ENCODE measurements at places on chromosomes 6 and 20.

DNA sequence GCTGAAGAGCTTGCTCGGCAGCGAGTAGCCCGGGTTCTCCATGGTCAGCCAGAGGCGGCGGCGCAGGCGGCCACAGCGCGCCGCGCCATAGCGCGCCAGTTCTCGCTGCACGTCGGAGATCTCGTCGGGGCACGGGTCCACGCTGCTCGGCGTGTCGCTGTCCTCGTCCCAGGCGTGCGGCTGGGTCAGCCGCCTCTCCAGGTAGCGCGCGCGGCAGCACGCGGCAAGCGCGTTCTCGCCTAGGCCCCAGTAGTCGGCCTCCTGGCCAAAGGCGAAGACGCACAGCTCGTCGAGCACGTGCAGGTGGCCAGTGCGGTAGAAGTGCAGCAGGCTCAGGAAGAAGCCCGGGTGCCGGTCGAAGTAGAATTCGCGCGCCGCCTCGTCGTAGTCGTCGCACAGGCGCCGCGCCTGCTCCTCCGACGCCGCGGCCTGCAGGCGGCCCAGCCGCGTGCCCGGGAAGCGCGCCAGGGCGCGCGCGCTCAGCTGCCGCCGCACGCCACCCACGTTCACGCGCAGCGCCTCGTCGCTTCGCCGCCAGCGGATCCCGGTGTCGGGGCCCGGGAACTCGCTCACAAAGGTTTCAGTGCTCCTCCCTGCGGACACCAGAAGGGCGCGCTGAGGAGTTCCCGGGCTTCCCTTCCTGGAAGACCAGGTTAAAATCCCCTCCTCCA, 2.7 kb downstream of the KCNS1 start:
- no peak for DNase-seq

GRCh38 chr6:133705731-133706130, 183.2 kb upstream of the TCF21 start:
- no peak for DNase-seq

- no peak for DNase-seq
Observed at GRCh38 chr6:18166312-18167036, 11.3 kb downstream of the KDM1B start.

GRCh38 chr20:57672164-57672563, 37.7 kb downstream of the PMEPA1 start:
- DNase-seq, result no peak

- peak; percentile 57 for DNase-seq
Observed at GRCh38 chr6:67131827-67132226, 1424.8 kb upstream of the EYS start.

GRCh38 chr20:63027922-63028389, 21.2 kb upstream of the BHLHE23 start:
- DNase-seq, result no peak

DNA sequence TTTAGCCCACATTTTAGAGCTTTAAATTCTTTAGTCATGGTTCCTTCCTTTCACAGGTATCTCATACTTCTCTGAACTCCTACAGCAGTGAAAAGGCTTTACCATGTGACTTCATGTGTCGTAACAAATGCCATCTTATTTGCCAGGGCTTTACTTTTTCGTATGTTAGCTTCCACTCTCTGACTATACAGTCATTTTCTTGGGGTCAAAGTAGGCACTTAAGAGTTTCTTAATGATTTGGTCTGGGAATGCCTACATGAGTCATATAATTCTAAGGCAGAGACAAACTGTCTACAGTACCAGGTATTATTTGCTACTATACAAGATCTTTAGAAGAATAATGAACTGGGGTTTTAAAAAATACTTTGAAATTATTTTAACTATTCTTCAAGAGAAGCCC, 15.0 kb downstream of the RAB23 start:
- DNase-seq, result no peak

DNA sequence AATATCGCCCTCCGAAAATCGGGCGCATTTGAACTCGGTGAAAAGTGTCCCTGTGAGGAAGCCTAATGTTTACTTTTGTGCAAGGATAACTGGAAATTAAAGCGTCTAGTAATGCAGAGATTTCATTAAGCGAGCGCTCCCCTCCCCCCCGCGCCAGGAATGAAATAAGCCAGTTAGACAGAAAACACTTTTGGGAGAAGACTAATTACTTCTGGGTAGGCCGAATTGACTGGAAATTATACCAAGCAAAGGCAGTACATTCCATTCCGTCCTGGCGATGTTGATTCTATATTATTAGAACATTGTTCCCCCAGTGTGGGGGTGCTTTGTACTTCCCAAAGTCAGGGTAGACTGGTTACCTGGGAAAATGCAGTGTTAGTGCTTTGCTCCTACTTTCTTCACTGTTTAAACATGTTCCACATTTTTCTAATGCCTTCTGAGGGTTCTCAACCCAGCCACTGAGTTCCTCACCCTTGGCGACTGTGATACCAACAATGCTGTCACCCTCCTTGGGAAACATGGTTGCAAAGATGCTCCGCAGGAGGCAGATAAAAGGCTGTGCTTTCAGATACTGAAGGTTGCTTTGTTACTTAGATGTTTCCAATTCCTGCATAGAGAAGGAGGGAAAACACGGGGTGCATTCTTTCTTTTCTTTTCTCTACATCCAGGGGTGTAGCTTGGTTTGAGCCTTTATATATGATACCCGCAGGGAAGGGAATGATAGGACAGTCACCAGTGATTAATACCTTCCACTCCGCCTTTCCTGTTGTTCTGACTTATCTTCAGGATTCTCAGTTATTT, 2.6 kb downstream of the GJA1 start:
- DNase-seq, result no peak

DNA sequence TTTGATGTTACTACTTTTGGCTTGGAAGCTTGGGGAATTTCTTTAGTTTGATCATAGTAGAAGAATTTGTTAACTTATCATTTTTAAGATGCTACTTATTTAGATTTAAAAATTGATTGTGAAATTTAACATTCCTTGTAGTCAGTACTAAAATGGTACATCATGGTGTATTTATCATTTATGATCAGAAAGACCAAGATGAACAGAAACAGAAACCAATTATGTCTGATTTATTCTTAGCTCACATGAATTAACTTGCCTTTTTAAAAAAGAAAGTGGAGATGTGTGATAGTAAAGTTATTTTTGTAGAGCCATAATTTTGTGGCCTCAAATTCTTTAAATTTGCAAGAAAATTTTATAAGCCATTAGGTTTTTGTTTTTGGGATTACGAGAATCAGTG, 77.6 kb downstream of the LIN28B start:
- DNase-seq, result no peak

DNA sequence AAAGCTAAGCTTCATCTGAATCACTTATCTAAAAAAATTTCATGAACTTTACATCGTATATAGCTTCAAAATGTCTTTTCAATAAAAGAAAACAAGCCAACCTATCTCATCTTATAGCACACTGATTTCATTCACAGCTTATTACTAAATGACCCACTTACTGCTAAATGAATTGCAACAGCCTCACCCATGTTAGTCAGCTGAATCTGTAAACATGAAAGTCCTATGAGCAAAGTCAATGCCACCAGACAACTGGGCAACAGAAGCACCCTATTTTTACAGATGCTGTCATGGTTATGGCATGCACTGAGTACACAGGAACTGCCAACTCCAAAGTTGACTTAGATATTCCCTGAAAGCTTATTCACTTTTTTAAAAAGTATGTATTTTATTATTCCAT, 41.2 kb upstream of the DST start:
- no peak for DNase-seq

DNA sequence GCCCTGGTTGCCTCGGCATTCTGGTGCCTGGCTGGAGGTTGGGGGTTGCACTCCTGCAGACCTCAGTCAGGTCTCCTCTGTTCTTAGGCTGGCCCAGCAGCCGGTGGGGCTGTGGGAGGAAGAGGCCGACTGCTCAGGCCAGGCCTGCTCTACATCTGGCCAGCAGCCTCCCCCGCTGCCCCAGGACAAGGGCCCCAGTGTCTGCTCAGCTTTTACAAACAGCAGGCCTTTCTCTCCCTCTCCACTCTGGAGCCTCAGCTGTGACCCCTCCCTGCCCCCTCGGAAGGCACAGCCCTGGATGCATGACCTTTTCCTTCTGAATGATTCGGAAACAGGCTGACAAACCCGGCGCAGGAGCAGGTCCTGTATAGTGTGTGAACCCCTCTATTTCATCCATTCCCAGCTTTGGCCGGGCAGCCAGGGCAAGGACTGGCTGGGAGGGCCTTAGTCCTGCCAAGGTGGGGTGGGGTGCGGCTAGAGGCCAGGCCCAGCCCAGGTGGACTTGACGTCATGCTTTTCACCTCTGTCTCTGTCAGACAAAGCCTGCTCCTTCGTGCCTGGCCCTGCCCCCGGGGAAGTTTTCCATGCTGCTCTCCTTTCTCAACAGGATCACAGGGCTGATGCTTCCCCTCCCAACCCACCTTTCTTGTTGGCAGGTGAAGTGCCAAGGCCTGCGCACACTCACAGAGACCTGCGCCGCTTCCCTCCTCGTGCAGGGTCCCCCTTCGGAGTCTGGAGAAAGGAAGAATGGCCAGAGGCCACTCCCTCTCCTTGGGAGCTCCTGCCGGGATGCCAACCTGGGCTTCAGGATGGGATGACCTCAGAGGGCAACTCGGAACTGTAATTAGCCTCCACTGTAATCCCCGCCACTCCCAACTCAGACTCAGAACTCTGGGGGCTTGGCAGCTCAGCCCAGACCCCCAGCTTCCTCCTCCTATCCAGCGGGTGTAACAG, 10.1 kb upstream of the ITPR3 start:
- no peak for DNase-seq

GRCh38 chr6:1858196-1858595, 248.5 kb downstream of the FOXC1 start:
- DNase-seq, result no peak

DNA sequence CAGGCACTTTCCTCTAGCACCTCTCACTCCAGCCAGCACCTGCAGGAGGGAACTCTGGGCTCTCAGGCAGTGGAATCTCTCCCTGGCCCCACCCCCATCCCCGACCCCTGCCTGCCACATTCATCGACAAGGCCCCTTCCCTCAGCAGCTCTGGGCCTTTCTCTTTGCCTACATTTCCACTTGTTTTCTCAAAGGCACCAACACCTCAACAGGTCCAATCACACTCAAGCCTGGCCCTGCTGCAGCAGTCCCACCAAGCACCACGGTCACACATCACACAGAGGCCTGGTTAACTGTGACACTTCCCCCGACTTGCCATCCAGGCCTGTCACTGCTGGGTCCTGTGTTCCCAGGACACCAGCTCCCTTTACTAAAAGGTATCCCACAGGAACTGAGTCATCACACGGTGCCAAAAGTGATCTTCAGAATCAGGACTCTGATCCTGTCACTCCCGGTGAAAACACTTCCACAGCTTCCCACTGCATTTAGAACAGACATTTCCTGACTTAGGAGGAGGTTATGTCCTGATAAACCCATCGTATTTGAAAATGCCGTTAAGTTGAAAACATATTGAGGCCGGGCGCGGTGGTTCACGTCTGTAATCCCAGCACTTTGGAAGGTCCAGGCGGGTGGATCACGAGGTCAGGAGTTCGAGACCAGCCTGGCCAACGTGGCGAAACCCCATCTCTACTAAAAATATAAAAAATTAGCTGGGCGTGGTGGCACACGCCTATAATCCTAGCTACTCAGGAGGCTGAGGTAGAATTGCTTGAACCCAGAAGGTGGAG, 54.9 kb downstream of the MYH7B start:
- no peak for DNase-seq

GRCh38 chr6:147227770-147228320, 23.6 kb downstream of the STXBP5 start:
- DNase-seq, result no peak

GRCh38 chr20:24770628-24771541, 178.2 kb upstream of the CST7 start:
- no peak for DNase-seq

GRCh38 chr20:57893366-57893999, 183.7 kb upstream of the PMEPA1 start:
- no peak for DNase-seq

DNA sequence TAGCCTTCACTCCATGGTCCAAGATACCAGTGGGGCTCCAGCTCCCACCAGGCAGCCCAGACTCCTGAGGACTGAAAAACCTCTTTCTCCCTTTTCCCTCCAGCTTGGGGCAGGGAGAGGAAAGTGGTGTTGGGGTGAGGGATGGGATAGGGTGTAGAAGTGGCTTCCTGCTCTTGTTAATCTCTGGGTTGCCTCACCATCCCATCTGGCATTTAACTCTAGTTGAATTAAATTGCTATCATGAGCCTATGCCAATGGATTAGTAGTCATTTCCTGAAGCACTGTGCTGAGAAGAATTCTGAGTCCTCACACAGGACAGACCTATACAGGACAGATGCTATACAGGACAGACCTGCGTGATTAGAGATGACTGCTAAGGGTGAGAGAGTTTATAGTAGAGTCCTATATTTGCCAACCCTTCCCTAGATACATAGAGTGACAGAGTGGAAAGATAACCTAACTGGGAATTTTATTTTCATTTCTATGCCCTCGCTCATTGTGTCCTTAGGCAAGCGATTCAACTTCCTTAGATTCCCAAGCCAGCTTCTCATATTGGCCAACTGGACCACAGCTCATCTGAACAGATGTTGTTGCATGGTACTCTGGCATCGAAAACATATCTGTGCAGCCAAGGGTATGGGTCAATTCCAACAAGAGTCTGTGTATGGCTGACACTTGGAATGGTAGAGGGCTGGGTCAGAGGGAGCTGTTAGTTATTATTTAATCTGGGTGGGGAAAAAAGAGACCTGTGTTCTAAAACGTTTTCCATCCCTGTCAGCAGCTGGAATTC, 42.8 kb downstream of the MCHR2 start:
- no peak for DNase-seq

- no peak for DNase-seq
Observed at GRCh38 chr6:58290177-58290576, 972.7 kb downstream of the PRIM2 start.

GRCh38 chr20:33602826-33603590, 59.1 kb upstream of the C20orf144 start:
- no peak for DNase-seq

DNA sequence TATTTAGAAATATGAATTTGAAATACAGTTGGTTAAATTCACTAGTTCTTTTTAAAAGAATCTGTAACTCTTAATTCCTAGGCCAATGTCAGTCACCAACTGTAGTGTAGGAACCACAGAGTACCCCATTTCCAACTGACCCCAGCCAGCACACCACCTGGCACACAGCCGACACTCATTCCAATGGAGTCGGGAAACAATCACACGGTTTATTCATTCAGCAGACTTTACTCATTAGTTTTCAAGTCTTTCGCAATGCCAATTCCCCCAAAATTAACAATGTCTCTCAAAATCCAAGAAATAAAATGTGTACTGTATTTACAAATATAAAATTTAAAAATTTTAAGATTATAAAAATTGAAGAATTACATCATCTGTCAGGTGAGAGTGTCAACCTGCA, 13.5 kb downstream of the ARG1 start:
- DNase-seq, result no peak

- no peak for DNase-seq
Observed at GRCh38 chr6:124947971-124948451, 14.2 kb upstream of the RNF217 start.

- DNase-seq, result no peak
Observed at GRCh38 chr20:4830259-4830658, 108.5 kb downstream of the PRND start.
